Stimulated activated CD4-positive, alpha-beta T cell treated with anti-CD3 and anti-CD28 coated beads, Interleukin-12 subunit alpha, Interleukin-12 subunit beta, amount 100 ng/mL, for 4 hours (primary cell): ENCODE measurements at places on chromosomes 7 and 10.

GRCh38 chr7:123075838-123076467 lies 80.5 kb upstream of the TAS2R16 start:
- DNase-seq, result no peak

DNA sequence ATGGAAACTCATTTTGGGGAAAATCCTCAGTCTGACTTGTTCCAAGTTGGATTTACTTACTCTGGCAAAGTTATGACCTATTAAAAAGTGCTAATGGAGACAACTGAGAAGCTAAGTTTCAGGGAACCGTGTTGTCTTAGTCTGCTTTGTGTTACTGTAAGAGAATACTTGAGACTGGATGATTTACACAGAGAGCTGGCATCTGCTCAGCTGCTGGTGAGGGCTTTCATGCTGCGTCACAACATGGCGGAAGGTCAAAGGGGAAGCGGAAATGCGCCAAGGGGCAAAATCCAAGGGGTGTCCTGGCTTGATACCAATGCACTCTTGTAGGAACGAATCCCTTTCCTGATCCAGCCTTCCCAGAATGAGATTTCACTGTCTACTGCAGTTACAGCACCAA lies 46.4 kb downstream of the MTURN start:
- no peak for DNase-seq

DNA sequence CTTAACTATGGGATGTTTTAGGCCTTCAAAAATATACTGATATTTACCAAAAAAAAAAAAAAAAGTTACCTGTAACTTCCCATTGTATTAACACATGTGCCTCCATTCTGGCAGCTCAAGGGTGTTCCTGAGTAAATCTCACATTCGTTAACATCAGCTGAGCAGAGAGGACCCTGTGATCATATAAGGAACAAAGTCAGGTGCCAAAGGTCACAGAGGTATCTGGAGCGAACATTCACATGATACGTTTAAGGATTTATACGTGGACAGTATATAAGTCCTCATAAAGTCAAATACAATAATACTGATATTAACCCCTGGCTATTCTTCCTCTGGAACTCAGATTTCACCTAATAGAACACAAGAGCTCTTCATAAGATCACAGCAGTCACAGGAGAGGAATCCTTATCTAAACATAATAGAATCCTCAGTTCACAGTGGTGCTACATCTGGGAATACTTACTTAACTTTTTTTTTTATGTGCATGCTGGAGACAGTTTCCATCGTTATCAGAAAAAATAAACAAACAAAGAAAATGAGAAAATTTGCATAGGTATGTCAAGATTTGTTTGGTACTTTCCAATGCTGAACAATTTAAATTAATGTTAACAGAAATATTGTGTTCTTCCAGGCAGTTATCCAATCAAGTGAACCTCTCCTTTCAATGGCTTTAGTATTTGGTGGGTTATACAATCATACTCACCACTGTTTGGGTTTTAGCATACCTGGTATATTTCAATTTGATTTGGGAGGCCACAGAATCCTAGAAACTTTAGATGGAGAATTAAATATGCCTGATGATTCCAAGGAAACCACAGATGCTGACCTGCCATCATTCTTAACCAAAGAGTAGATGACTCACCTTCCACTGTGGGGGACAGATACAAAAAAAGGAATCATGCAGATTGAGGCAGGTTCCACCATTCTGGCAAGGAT lies 6.6 kb downstream of the CUBN start:
- DNase-seq, result no peak

- DNase-seq, result no peak
Observed at GRCh38 chr10:13053794-13054462, 46.0 kb upstream of the OPTN start.

DNA sequence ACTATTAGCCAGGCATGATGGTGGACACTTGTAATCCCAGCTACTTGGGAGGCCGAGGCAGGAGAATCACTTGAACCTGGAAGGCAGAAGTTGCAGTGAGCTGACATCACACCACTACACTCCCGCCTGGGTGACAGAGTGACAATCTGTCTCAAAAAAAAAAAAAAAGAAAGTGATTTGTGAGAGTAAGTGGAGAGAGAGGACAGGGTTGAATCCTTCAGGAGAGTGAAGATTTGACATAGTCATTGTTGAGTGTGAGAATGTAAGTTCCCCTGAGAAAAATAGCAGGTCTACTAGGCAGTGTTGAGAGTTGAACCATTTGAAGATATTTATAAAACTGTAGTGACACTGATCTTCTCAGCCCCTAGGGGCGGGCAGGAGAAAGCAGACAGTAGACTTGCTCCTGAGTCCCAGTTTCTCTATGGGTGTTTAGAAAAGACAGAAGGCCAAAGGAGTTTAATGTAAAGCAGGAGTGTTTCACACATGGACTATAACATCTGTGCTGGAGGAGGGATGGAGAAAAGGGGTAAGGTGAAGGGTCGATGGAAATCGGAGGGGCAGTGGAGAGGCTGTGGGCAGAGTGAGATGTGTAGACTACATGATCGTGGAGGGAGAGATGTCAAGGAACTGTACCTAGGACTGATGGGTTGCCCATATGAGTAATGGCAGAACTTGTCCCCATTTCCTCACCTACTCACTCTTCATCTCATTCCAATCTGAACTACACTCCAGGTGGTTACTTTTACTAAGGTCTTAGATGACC lies 13.7 kb upstream of the LAMB4 start:
- no peak for DNase-seq

GRCh38 chr10:109732254-109732965 lies 190.9 kb downstream of the XPNPEP1 start:
- no peak for DNase-seq

- no peak for DNase-seq
Observed at GRCh38 chr10:129029851-129030602, 437.0 kb upstream of the MGMT start.

GRCh38 chr7:19404912-19405329 lies 259.7 kb upstream of the FERD3L start:
- DNase-seq, result no peak

DNA sequence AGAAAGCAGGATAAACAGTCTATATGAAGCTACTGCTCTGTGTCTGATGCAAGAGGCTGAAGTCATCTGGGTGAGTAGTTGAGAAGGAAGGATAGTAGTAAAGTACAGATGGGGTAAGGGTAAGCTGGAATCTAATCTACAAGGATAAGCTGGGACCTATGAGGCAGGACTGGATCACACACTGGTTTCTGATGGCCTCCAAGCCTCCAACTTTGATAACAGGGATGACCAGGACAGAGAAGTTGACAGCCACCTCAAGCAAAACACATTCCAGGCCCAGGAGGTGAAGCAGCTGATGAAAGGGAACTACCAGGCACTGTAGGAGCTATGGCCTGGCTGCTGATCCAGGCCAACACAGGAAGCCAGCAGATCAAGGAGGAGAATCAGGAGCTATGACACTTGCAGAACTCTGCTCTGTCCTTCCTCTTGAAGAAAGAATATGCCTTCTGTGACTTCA lies 278.1 kb upstream of the TMEM229A start:
- DNase-seq, result no peak

DNA sequence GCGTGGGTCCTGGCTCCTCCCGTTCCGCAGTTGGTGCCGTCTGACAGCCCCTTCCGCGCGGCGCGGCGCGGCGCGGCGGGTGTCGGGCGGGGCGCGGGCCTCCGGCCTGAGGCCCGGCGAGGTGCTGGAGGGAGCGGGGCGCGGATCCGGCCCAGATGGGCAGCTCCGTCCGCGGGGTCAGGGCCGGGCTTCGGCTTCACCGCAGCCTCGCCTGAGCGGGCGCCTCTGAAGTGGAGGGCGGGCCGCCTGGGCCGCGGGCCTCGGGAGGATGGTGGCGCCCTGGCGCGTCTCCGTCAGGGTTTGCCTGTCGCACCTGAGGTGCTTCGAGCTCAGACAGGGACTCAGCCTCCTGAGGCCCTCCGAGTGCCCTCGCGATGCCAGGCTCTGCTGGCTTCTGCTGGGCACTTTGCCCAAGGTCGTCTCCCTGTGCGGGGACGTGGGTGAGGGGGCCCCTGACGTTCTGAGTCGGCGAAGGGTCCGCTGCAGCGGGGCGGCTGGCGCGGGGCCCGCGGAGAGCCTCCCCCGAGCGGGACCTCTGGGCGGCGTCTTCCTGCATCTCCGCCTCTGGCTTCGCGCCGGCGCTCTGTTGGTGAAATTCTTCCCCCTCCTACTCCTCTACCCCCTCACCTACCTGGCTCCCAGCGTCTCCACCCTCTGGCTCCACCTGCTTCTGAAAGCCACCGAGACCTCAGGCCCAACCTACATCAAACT lies 473 bp downstream of the ADCK2 start:
- DNase-seq, result peak; percentile 60

- peak; percentile 82 for DNase-seq
Observed at GRCh38 chr7:151008511-151009323, 15.6 kb downstream of the ATG9B start.

DNA sequence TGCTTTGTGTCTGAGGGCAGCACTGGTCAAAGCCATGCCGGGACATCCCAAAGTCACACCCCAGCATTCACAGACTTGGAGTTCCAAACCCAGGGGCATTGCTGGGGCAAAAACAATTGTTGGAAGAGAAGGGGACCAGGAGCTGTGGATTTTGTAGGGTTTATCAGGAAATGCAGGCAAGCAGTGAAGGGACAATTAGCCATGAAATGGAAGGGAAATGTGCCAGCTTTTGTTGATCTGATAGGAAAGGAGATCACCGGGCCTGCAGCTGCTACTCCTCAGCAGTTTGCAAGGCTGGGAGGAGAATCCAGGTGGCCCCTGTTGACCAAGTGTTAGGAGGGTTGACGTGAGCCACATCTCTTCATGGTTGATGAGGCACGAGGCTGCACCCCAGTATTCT lies 2.5 kb upstream of the BRI3 start:
- no peak for DNase-seq

DNA sequence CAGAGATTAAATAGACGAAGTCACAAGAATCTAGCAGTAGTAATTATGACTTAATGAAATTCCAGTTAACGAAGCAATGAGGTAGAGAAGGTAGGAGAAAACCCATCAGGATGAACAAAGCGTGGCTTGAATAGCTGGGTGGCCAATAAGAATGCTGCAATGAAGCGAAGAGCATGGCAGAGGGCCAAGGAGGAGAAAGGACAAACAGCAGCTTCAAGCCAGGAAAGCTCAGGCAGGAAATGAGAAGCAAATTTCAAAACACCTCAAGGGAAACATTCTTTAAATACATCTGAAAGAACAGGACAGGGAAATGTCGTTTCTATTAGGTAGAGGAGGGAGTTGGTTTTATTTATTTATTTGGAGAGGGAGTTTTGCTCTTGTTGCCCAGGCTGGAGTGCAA lies 122.5 kb downstream of the KIAA1217 start:
- no peak for DNase-seq
